Stimulated activated CD8-positive, alpha-beta memory T cell treated with anti-CD3 and anti-CD28 coated beads, Interleukin-15, amount 100 ng/mL, for 1 hour (primary cell): ENCODE measurements at places on chromosomes 6 and 20.

GRCh38 chr6:43941174-43941573 is 171.2 kb downstream of the VEGFA start:
- DNase-seq, result no peak

GRCh38 chr6:9112544-9112943 is 677.2 kb upstream of the SLC35B3 start:
- no peak for DNase-seq

- DNase-seq, result no peak
These were observed at the start of gene SIRPA for GRCh38 chr20:1894951-1895673. TSS of gene SIRPA (plus strand) at chr20:1895407. CDS start at chr20:1895448, 41 bp downstream.

- DNase-seq, result no peak
These were observed 111.2 kb downstream of the SCML4 start for GRCh38 chr6:107712665-107713551.

DNA sequence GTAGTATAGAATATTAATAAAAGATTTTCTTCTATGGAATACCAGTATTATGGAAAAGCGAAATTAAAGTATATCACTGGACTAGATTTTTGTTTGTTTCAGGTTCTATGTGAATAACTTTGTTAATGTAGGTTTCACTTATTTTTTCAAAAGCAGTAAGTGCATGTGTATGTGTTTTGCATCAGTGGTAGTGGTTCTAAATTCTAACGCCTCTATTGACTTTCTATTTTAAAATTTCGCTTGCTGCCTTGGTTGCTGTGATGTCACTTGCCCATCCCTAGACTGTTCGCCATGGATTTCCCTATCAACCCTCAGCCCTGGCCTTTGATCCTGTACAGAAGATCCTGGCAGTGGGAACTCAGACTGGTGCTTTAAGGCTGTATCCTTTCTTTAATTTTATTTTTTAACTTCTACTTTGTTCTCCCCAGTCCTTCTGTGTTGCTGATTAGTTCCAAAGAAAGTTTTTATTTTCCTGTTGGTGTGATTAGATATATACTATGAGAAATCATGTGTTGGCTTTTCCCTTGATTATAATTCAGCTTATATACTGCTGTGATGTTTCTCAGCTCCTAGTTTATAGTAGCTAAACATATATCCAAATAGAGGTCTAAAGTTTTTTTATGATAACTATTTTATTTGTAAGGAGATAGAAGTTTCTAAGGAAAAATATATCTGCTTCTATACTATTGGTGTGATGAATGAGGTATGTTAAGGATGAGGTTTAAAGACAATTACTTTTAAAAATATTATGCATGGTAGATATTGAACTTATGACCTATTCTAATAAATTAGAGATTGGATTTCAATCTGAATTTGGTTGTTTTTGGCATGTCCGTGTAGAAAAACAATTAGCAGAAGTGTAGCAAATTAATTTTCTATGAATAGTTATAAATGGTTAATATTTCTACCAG is 1.7 kb downstream of the STXBP5 start:
- DNase-seq, result no peak

DNA sequence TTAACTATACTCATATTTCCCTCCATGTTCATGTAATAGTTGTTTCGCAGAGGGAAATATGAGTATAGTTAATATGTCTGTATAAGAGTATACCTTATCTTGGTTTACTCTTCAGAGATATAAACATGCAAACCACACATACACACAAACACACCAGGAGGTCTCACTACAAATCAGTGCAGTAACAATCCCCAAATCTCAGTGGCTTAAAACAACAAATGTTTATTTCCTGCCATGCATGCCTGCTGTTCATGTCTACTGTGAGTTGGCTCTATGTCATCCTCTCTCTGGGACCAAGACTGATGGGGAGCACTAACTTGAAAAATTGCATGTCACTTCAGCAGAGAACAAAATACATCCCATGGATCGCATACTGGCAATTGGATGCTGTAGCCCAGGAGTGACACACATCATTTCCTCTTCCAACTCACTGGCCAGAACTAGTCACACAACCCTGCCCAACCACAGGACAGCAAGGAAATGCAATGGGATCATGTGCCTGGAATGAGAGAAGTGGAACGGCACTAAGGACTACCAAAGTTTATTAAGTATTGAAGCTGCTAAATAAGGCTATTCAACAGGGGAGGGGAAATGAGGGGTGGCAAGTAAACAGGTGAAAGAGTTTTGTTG is 89.0 kb upstream of the DTNBP1 start:
- no peak for DNase-seq

DNA sequence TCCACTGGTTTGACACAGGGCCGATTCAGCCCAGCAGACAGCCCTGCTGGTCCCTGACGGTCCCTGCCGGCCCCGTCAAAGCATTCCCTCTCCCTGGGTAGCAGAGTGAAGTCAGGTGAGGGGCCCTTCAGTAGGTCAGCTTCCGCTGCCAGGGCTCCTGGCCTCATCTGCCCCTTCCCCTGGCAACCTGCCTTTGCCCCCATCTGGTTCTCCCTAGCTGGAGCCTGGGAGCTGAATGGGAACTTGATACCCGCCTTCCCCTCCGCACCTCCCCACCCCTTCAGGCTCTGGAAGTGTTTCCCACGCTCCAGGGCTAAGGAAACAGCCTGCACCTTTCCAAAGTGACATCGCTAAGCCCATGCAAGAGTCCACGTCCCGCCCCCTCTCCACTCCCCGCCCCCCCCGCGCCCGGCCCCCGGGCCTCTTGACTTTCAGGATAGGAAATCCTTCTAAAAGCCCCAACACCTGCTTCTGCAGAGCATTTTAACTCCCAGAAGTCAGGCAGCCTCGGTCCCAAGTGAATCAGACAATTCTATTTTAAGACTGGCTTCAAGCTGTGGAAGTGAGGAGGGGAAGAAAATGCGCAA is 53.3 kb downstream of the ISM1 start:
- DNase-seq, result no peak

GRCh38 chr20:49594931-49595315 is 27.0 kb upstream of the PTGIS start:
- no peak for DNase-seq

DNA sequence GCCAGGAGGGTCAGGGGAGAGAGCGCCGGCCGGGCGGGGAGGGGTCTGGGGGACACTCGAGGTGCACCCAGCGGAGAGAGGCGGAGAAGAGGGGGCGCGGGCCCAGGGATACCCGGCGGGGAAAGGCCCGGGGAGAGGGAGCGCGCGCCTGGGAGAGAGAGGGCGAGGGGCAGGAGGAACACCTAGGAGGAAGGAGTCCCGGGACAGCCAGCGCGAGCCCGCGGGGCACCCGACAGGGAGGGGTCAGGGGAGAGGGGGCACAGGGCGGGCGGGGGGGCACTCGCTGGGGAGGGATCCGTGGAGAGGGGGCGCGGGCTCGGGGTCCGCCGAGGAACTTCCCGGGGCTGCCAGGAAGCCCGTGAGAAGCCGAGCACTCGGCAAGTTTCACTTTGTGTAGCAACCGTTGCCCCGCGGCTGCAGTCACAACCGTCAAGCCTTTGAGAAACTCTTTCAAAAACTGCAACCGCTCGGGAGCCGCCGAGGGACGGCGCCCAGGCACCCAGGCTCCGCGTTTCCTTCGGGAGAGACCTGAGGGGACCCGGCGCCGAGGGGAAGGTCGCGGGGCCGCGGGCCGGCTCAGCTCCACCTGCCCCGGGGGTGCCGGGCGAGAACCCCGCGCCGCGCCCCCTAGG is 471 bp downstream of the EZR start:
- peak; percentile 27 for DNase-seq

GRCh38 chr6:137927777-137928218 is 60.7 kb downstream of the TNFAIP3 start:
- peak; percentile 38 for DNase-seq

- no peak for DNase-seq
These were observed 189.1 kb downstream of the TBX18 start for GRCh38 chr6:84575264-84575663.

DNA sequence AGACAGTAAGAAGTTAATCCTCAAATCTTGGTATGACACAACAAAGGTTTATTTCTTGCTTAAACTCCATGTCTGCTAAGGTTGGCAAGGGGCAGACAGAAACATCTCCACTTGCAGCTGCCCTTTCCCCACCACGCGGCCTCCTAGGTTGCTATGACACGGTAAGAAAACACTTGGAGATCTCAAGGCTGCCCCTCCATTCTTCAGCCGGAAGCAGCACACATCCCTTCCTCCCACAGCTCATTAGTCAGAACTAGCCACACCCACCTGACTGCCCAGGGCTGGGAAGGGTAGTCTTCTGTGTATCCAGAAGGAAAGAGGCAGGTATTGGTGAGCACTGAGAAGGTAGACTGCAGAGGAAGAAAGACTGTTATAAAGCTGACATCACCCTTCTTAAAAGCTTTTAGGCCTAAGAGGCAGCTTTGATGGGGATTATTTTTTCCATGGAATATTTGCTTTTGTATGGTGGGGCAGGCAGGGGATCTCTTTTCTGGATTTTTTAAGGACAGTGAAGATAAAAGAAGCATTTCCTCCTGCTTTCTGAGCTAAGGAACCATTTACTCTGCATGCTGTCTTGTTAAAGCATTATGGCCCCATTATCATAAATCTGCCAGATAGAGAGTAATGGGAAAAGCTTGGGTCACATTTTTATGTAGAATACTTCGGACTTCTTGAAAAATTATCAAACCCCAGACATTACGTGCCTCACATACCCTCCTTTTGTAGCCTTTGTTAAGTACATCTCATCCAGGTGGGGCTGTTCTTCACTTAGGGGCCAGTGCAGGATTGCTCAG is 41.6 kb downstream of the MRAP2 start:
- DNase-seq, result no peak

GRCh38 chr20:59708326-59708725 is 104.0 kb downstream of the PHACTR3 start:
- DNase-seq, result no peak
